C1 segment of cervical spinal cord (tissue), 14 donors: ENCODE measurements at places on chromosomes 1 and 21.
A peak's percentile ranks its signal among the peaks of the same experiment; 100 is the strongest.

- DNase-seq = no peak
Observed at GRCh38 chr1:185408700-185409270, 91.7 kb upstream of the IVNS1ABP start.

DNA sequence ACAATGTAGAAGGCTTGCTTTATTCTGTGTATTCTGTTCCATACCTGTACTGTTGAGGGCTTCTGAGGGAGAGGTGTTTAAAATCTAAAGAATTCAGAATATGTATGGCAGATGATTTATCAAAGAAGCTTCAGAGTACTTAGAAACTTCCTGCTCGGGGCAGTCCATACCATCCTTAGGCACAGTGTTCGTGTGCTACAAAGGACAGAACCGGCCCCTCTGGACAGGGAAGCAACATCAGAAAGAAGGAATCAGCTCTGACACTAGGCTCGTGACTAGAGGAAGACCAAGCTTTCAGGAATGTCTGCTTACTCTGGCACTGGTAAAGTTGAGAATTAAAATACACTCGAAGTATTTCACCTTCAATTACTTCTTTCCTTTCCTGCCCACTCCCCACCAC lies 14.1 kb downstream of the SELP start:
- DNase-seq = no peak

GRCh38 chr21:34878501-34878900 lies 170.6 kb downstream of the RUNX1 start:
- no peak for DNase-seq

GRCh38 chr1:165189011-165189410 lies 167.5 kb downstream of the LMX1A start:
- no peak for DNase-seq

GRCh38 chr21:35333831-35334618 lies 284.9 kb upstream of the RUNX1 start:
- no peak for DNase-seq

- no peak for DNase-seq
Observed at GRCh38 chr1:229951856-229952534, 115.0 kb upstream of the GALNT2 start.

- no peak for DNase-seq
Observed at GRCh38 chr1:170789063-170789462, 125.1 kb downstream of the PRRX1 start.

DNA sequence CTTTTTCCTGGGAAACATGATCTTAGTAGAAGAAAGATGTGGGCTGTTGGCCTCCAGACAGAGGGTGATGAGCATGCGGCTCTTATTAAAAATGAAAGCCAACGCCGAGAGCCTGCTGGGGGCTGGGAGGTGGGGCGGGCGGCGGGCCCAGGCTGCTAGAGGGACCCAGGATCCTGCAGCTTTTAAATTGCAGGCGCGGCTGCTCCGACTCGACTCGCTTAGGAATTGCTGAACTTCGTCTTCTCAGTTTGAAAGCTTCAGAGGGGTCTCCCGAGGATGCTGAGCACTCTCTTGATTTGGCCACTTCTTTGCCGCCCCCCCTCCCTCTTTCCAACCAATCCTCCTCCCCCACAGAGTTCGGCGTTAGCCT lies 1.2 kb downstream of the AGPAT3 start:
- DNase-seq = no peak

DNA sequence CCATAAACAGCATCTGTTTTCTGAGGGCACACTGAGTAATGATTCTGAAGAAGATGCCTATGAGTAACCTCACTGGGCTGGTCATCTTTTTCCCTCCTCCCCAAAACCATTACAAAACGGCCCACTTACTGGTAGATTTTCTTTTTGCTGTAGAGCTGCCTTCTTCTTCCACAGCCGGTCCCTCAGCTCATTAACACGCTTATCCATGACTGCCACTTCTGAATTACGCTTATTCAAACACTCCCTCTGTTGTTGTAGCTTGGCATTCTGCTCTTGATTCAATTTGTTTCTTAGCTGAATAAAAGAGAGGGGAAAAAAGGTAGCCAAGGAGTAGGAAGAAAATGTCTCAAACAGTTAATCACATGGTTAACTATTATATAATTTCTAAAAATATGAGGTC lies 43.1 kb downstream of the TP53BP2 start:
- no peak for DNase-seq

DNA sequence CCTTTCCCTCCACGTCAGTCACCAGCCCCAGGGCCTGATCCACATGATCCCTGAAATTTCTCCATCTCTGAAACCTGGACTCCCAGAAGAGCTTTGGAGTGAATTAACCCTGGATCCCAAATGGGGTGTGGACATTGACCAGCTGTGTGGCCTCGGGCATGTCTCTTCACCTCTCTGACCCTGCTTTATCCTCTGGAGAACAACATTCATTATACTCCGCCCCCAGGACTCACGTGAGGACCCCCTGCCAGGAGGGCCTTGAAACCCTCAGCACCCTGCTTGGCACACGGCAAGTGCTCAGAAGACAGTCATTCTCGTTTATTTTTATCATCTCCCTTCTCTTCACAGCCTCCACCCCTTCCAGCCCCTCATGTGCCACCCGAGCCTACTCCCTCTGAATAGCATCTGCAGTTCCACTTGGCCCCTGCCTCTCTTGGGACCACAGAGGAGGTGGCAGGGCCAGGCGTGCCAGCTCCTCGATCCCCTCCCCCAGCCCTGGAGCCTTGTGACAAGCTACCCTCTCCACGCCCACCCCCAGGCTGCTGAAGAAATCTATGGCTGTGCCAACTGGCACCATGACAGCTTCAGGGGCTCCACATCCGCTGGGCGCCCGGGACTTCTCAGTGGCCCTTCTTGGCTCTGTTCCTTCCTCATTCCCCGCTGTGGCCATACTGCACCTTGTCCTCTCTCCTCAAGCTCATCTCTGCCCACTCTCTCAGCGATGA lies 18.0 kb downstream of the ADGRB2 start:
- no peak for DNase-seq

DNA sequence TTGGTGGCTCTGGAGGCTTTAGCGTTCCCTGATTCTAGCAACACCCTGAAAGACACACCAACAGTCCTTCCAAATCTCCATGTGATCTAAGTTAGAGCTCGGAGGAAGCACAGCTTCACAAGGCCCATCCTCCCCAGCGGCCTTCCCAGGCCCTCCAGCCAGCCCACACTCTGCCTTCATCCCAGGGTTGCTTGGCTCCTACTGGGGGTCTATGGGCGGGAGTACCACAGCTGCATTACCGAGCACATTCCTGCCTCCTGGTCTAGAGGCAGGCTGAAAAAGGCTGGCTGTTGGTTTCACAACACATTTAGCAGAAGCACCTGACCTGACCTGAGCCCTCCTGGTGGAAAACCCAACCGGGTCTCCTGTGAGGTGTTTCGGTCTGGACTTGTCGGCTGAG lies 54.7 kb upstream of the TRIM67 start:
- DNase-seq = no peak

- no peak for DNase-seq
Observed at GRCh38 chr1:14939527-14940284, 213.8 kb upstream of the TMEM51 start.

DNA sequence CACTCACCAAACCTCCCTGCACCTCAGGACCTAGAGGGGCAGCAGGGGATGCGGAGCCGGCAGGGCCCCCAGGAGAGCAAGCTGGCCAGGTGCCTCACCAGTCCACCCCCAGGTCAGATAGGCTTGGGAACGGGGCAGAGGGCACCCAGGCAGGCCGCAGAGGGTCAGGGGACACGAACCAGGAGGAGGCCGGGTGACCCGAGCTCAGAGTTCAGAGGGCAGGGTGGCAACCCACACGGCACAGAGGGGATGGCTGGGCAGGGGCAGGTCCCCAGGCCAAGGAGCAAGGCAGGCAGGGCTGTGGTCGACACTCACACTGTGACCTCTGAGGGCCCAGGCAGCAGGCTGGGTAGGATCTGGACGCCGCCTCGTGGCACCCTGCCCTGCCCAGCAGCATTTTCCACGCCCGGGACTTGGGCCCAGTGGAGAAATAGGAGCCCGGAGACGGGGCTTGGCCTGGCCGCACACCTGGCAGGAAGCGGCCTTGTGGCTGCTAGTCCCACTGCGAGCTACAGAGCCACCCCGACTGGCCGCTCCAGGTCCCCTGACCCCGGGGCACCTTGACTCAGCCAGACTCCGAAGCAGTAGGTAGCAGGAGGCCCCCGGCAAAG lies 5.3 kb downstream of the DVL1 start:
- DNase-seq = no peak

GRCh38 chr1:36913016-36913415 lies 121.3 kb downstream of the GRIK3 start:
- no peak for DNase-seq

GRCh38 chr1:27233667-27234048 lies 774 bp upstream of the WDTC1 start:
- DNase-seq = no peak

DNA sequence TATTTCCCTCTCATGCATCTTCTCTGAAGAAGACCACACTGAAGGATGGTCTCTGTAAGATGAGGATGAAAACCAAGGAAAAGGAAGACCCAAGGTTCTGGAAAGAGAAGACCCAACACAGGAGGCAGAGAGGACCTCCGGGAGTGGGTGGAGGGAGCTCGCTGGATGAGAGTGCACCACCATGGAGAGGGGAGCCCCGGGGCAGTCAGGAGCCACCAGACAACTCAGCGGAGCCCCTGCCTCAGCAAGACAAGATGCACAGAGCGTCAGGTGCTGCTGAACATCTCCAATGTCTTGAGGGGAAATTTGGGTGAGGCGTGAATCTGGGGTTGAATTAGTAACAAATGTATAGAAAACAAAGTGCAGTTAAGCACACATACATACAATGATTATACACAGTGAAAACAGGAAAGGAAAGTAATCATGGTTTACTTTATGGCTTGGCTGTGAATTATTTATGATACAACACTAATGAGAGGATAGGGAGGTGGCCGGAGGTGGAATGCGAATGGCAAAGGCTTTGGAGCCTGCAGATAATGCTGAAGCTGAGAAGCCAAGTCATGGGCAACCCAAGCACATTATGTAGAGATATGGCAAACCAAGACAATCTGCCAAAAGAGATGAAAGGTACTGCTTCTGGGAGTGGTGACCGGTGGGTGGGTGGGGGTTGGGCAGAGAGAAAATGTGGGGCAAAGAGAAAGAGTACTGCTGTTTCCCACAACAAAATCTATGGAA lies 80.4 kb upstream of the EDN2 start:
- DNase-seq = no peak

GRCh38 chr21:43925609-43926008 lies 60.6 kb downstream of the AGPAT3 start:
- DNase-seq = no peak

- DNase-seq = no peak
Observed at GRCh38 chr1:1082776-1083415, 8.8 kb upstream of the RNF223 start.

DNA sequence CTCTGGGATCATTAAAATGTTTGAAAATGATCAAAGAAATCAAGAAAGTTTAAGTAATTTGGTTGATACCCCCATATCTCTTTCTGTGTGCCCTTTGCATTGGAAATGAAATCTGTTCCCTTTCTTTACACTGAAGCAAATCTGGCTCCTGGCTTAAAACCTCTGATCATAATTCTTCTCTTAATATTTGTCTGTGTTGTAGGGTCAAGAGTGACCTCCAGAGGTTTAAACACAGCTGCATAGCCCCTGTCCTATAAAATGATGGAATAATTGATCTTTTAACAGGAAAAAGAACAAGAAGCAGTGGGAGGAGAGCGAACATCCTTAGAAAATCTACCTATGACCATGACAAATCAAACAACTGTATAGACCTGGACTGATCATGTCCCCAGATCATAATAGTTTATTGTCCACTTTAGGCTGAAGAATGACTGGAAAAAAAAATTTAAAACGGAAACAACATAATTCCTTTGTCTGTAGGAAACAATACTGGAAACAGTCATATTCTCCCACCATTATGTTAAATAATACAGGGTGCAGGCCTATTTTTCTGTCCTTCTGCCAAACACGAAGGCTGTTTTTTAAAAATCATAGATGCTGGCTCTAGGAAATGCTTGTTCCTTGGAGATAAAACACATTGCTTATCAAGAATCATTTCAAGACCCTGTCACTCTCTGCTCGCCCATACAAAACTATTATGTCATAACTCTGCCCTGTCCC lies 184.3 kb downstream of the NEGR1 start:
- DNase-seq = no peak

- DNase-seq = peak; percentile 37
Observed at GRCh38 chr1:101235696-101236515, 913 bp upstream of the S1PR1 start.

DNA sequence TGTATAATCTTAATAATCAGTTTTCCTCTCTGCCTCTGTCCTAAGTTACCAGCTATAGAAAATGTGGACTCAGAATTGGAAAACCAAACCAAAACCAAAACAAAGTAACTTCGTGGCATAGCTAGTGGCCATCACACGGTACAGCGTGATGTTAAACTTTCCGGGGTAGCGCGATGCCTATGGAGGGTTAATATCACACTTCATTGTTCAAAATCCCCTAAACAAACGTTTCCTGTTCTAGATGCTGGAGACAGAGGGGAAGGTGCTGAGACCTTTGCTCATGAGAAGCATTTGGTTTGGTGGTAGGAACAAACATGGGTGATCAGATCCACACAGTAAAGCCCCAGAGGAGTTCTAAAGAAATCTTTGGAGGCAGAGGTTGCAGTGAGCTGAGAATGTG lies 4.9 kb downstream of the AADACL4 start:
- DNase-seq = no peak

GRCh38 chr1:107009281-107009680 lies 47.2 kb upstream of the PRMT6 start:
- DNase-seq = no peak

DNA sequence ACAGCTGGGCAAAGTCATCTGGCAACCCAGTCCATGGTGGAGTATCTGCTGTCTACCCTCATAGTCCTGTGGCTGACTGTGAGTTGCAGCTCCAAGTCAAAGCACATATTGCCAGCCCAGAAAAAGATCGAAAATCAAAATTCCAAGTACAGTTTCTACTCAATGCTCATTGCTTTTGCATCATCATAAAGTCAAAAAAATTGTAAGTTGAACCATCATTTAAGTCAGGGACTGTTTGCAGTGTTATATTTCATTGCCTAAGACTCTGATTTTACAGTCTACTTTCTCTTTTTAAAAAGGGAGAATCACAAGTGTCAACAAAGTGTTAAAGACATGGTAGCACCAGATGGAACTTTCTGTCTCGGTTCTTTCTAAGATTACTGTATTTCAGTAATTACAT lies 22.7 kb upstream of the MAN1C1 start:
- no peak for DNase-seq

GRCh38 chr1:212691561-212692071 lies 8.0 kb downstream of the BATF3 start:
- no peak for DNase-seq

DNA sequence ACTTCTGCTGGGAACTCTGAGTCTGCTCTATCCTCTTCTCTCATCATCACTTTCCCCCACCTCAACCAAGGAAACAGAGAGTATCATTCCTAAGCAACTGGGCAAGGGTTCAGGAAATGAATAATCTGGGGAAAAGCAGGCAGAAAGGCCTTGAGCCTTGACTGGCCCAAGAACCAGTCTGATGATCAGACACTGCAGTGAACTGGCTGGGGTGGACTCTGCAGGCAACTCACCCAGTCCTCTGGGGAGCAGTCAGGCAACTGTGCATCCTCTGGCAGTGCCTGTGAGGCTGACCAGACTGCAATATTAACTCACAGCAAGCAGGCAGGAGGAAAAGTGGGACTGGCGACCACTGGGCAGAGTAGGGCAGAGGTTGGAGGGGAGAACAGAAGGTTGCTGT lies 991 bp downstream of the ANKRD35 start:
- DNase-seq = no peak

GRCh38 chr1:205593532-205593931 lies 38.3 kb downstream of the ELK4 start:
- no peak for DNase-seq
